ENCODE measurements at places on chromosomes 7 and 10.

DNA sequence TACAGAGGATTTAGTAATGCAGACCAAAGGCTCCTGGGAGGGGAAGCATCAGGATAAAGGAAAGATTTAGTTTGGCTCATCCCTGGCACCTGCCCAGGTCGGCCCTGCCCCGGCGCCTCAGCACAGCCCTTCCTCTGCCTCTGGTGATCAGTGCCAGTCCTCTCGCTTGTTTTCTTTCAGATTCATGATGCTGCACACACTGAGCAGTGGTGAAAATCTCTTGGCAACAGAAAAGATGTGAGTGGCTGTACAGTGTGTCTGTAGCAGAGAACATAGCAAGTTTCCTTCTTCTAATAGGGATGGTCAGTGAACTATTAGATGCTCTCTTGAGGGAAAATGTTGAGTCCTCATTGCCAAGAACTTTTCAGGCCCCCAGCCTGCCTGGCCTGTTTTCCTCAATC lies 994.1 kb downstream of the KCNMA1 start:
- no peak for DNase-seq

GRCh38 chr7:75064801-75065200 lies 8.8 kb downstream of the RCC1L start:
- DNase-seq = no peak

GRCh38 chr7:92782236-92782635 lies 54.1 kb downstream of the CDK6 start:
- no peak for DNase-seq

DNA sequence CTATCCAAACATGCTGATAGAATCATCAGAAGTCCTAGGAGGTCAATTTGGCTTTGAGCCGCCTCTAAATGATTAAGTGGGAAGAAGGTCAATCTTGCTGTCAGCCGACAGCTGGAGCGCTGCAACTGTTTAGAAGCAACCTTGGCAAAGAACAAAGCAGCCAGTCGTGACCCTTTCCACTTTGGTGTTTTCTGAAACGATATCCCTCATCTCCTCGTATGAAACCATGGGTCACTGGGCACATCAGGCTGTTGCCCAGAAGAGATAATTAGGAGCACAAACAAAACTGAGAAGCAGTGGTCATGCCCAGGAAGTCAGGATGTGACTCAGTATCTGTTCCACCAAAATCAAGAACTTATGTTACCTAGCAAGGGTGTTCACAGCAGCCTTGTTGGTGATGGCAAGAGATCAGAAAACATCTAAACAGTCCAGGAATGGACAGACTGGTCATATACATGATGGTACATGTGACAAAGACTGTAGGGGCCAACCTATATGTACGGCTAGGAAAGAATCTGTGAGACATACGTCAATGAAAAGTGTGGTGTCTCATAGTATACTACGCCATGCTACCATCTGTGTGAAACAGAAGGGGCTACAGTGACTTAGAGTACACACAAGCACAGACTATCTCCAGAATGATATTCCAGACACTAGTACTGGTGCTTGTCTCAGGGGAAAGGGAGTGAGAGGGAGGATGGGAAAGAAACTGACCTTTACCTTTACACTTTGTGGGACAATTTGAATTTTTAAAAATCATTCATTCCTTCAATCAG lies 22.4 kb downstream of the STN1 start:
- peak; percentile 58 for DNase-seq

- DNase-seq = no peak
Measured at GRCh38 chr10:105742184-105742583, 1101.1 kb downstream of the SORCS3 start.

All from activated CD4-positive, alpha-beta T cell treated with anti-CD3 and anti-CD28 coated beads, Interleukin-10, Interleukin-2, amounts not matched to agents 100 ng/mL and 50 ng/mL, durations not matched to agents 16 hours and 8 hours (primary cell).